ENCODE measurements at places on chromosomes 2 and 18. TPM values are rescaled to one million over a fixed set of nuclear protein-coding genes. Genes with fewer than 3 reads are reported as not detected.

KCNK3 gene
- total RNA-seq = 0.08 TPM

GPAT2 gene
- total RNA-seq = 12.8 TPM

- no peak for DNase-seq
These were observed 159.3 kb downstream of the SCG2 start for GRCh38 chr2:223442847-223443246.

DNA sequence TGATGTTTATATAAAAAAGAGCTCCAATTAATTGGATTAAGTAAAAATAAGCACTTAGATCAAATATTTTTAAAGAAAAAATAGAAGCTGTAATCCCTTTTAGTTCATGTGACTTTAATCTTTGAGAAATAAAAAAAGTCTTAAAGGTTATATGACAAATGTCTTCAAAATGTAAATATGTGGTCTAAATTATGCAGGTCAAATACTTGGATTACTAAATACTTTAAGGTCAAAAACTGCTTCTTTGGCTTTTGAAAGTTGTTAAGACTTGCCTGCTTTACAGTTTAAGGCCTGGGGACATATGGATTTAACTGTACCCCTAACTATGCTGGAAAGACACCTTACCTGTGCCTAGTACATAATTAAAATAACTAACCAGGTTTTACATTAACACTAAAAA is 15.5 kb upstream of the PDK1 start:
- no peak for DNase-seq

TLX2 gene
- total RNA-seq = not detected

- no peak for DNase-seq
These were observed 659.3 kb downstream of the ERBB4 start for GRCh38 chr2:211879323-211879722.

CSRNP3 gene
- not detected for total RNA-seq

OTOS gene
- total RNA-seq = not detected

GRCh38 chr2:205800773-205801172 is 118.5 kb downstream of the NRP2 start:
- no peak for DNase-seq

- no peak for DNase-seq
These were observed 804.8 kb upstream of the ZEB2 start for GRCh38 chr2:145324748-145325147.

- no peak for DNase-seq
These were observed 13.7 kb downstream of the PMS1 start for GRCh38 chr2:189797902-189798301.

DNA sequence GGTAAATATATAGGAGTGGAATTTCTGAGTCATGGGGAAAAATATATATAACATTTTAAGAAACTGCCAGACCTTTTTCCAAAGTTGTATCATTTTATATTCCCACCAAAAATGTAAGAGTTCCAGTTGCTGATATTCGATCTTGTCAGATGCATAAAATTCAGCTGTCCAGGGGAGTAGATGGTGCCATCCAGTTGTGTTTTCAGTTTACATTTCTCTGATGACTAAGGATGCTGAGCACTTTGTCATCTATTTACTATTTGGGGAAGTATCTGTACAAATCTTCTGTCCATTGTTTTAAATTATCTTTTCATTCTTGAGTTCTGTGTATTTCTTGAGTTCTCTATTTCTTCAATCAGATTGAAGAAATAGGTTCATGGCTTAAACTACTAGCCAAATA is 126.1 kb downstream of the RTN4 start:
- no peak for DNase-seq

DHRS9 gene
- total RNA-seq = 3.9 TPM

Data from activated T-cell treated with anti-CD3 and anti-CD28 coated beads, Interleukin-2, amount 50 U/mL, for 4 hours (primary cell).